ENCODE measurements at places on chromosomes 6 and 20.

- DNase-seq: no peak
These were observed 274.3 kb downstream of the COL12A1 start for GRCh38 chr6:74931558-74931957.

DNA sequence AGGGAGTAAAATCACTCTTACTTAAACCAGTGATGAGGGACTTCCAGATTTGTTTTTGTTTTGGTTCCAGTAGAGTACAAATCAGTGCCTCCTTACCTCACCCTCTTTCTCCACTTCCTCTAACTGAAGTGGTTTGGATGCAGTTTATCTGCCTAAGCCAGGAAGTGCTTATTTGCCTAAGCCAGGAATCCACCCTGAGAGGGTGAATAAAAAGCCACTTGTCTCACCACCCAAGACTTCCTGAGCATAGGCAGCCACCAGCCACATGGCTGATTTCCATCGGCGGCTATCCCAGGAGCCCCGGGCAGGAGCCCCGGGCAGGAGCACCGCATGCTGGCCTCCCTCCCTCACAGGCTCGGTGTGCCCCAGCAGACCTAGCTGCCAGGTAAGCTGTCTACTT, 12.0 kb downstream of the LRP11 start:
- no peak for DNase-seq

GRCh38 chr20:41534170-41534569, 84.0 kb downstream of the CHD6 start:
- no peak for DNase-seq

DNA sequence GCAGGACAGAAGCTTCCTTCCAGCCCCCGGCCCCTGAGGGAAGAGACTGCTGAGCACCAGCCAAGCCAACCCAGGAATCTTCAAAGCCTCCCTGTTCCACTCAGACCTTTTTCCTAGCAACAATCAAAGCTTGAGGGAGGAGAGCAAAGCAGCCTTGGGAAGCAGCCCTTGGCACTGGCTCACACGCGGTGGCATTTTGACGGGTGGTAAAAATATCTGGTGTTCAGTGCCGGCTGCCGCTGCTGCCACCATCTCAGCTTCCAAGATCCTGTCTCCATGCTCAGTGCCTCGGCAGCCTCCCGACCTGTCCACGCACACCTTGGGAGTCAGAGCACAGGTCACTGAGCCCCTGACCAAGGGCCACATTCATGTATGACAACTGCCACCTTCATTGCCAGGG, 170.1 kb downstream of the LRFN2 start:
- DNase-seq: peak; percentile 79

GRCh38 chr20:15767999-15768741, 805.1 kb downstream of the KIF16B start:
- DNase-seq: no peak

GRCh38 chr6:143939364-143939763, 68.7 kb downstream of the PLAGL1 start:
- no peak for DNase-seq

GRCh38 chr6:21598674-21599023, 5.1 kb downstream of the SOX4 start:
- no peak for DNase-seq

Data from dorsolateral prefrontal cortex (tissue), 122 donors.